ENCODE measurements at places on chromosomes 4 and X.

- DNase-seq, result no peak
Measured at GRCh38 chr4:870951-871350, 45.0 kb upstream of the CPLX1 start.

GRCh38 chrX:37887347-37887746 is 40.0 kb upstream of the DYNLT3 start:
- DNase-seq, result no peak

GRCh38 chr4:166143227-166143626 is 270.2 kb downstream of the TLL1 start:
- no peak for DNase-seq

- DNase-seq, result no peak
Measured at GRCh38 chr4:62399242-62399641, 1199.1 kb downstream of the ADGRL3 start.

GRCh38 chr4:83556006-83556707 is 20.2 kb downstream of the GPAT3 start:
- DNase-seq, result no peak

DNA sequence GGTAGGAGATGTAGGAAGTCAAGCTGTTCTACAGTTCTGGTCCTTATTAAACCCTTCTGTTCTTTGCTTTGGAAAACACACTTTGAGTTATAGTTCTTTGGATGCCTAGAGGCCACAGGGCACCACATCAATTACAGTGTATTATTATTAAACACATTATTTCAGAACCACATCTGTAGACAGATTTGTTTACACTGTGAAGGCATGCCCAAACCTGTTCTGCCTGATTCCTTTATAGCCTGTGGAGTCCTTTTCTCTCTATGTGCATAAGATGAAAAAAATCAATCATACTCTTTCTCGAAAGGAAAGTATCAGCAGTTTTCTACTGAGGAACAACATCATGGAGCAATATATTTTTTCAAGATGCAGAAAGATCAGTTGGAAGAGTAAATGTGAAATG is 371.3 kb upstream of the INTU start:
- no peak for DNase-seq

DNA sequence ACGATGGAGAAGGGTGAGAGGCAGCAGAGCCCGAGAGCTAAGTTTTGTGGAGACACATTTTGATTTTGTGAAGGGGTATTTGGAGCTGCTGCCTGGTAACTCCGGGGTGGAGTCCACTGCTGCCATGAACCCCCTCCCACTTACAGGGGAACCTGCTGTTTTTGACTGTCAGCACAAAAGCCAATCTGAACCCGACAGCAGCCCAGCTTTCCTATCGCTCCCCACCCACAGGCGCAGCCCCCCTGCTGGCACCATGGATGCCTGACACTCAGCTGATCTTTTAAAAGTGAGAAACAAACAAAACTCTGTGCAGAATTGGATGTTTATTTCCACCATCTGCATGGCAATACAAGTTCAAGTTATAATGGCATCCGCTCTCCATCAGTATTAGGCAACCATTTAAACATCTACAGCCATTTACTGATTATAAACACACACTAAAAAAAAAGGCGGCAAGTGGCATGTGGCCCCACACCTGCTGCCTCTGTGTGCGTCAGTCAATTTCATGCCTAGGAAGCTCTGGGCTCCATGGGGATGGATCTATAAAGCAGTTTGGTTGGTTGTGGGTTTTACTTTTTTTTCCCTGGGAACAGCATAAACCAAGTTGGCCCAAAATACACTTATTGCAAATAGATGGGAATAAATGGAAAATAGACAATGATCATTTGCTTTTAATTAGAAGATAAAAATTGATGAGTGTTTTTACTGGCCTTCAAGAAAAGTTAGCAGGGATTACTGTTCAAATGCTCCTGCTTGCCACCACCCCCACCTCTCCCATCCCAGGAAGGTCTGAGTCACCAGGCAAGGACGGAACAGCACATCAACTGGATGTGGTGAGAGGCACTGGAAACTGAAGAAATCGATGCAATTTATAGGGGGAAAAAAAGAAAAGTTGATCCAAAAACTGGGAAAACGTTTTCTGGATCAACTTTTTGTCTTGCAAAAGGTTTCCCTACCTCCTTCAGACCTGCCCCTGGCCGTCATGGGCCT is 46.0 kb downstream of the SEPSECS start:
- no peak for DNase-seq

GRCh38 chrX:109954955-109955354 is 48.0 kb upstream of the TMEM164 start:
- DNase-seq, result no peak

Data from Caki2 (cell line).